NCI-H146 (cell line): ENCODE measurements at places on chromosomes 6 and 20.

GRCh38 chr6:5055118-5055517 lies 30.0 kb upstream of the PPP1R3G start:
- DNase-seq, result no peak

DNA sequence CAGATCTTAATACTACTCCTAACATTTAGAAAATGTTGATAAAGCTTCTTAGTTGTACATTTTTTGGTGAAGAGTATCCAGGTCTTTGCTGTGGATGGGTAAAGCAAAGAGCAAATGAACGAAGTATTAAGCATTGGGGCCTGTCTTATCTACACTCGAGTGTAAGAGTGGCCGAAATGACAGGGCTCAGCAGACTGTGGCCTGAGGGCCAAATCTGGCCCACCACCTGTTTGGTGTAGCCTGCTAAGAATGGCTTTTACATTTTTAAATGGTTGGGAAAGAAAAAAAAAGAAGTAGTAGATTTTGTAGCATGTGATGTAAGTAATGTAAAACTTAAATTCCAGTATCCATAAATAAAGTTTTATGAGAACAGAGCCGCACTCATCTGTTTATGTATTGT lies 19.4 kb upstream of the MAPK13 start:
- DNase-seq, result no peak

GRCh38 chr20:20513720-20514119 lies 145.8 kb downstream of the INSM1 start:
- DNase-seq, result no peak

DNA sequence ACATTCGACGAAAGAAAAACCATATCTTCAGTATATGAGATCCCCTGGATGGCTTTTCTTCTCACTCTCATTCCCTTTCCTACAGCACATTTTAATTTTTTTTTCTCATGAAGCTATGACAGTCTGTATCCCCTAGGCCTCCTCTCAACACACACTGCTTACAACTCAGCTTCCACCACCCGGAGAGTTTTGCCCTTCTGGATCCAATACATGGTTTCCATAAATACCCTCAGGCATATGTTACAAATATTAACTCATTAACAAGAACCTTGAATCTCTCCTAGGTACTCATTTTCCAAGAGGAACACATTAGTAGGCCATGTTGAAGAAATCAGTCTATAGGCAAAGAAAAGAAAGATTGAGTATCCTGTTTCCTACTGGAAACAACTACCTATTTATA lies 44.0 kb downstream of the PAK5 start:
- no peak for DNase-seq

GRCh38 chr20:4383961-4384360 lies 337.7 kb upstream of the PRND start:
- DNase-seq, result no peak
